ENCODE measurements at places on chromosomes 7 and 10. TPM values are rescaled to one million over a fixed set of nuclear protein-coding genes. Genes with fewer than 3 reads are reported as not detected.
A peak's percentile ranks its signal among the peaks of the same experiment; 100 is the strongest.

GRCh38 chr7:77843194-77843593, 44.6 kb downstream of the PHTF2 start:
- DNase-seq: no peak

WIPF3 gene
- 1.6 TPM for polyA plus RNA-seq

- no peak for DNase-seq
Measured at GRCh38 chr7:68977385-68978055, 620.8 kb upstream of the AUTS2 start.

- DNase-seq: no peak
Measured at GRCh38 chr10:132563485-132564248, 26.1 kb downstream of the INPP5A start.

DNA sequence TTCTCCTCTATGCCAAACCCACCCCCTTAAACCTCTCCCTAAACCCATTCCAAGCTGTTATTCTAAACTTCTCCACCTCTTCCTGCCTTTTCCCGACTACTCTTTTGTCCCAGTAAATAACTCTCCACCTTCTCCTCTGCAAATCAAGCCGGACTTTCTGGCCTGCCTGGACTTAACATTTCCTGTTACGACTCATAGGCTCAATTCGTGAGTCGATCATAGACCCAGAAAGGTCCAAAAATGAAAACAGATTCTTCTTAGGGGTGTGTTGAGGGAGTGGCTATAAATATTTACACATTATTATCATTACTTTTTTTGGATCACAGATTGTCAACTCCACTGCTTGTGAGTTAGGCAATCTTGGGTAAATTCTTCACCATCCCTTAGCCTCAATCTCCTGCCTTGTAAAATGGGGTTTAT, 59.0 kb upstream of the HABP2 start:
- DNase-seq: no peak

GRCh38 chr10:110600487-110601101, 33.1 kb downstream of the SMC3 start:
- DNase-seq: peak; percentile 64

GRCh38 chr7:143958781-143959180, 4.1 kb downstream of the OR2F1 start:
- peak; percentile 10 for DNase-seq

DGKB gene
- polyA plus RNA-seq: not detected

DNA sequence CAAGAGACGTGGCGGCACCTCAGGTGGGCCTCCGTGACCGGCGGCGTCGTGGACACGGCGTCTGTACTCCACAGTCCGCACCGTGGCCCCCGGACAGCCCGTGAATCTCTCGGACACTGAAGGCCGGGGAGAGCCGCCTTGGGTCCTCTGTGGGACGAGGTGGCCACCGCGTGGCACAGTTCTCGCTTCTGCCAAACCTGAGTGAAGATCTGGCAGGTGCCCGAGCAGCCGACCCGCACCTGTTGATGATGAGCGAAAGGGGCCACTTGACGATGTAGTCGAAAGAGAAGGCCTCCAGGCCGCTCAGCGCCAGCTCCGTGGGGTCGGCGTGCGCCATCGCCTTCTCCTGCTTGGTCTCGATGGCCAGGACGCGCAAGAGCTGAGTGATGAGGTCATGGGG, 8.5 kb upstream of the ADAM8 start:
- DNase-seq: no peak

- no peak for DNase-seq
Measured at GRCh38 chr7:158053183-158053915, 534.3 kb downstream of the PTPRN2 start.

GRCh38 chr7:151786936-151787335, 90.0 kb downstream of the PRKAG2 start:
- DNase-seq: no peak

COL26A1 gene
- polyA plus RNA-seq: not detected

PKD1L1 gene
- not detected for polyA plus RNA-seq

NPSR1 gene
- not detected for polyA plus RNA-seq

NUTM2E gene
- 0.09 TPM for polyA plus RNA-seq

OR2A7 gene
- polyA plus RNA-seq: 3.4 TPM

DNA sequence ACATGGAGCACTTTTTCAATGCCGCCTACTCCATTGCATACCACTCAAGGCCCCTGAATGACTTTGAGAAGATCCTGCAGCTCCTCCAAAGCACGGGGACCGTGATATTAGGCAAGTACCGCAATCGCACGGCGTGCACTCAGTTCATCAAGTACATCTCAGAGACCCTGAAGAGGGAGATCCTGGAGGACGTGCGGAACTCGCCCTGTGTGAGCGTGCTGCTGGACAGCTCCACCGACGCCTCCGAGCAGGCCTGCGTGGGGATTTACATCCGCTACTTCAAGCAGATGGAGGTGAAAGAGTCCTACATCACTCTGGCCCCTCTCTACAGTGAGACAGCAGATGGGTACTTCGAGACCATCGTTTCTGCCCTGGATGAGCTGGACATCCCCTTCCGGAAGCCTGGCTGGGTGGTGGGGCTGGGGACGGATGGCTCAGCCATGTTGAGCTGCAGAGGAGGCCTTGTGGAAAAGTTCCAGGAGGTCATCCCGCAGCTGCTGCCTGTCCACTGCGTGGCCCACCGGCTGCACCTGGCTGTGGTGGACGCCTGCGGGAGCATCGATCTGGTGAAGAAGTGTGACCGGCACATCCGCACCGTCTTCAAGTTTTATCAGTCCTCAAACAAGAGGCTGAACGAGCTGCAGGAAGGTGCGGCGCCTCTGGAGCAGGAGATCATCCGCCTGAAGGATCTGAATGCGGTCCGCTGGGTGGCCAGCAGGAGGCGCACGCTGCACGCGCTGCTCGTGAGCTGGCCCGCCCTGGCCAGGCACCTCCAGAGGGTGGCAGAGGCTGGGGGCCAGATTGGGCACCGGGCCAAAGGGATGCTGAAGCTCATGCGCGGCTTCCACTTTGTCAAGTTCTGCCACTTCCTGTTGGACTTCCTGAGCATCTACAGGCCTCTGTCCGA, 12.7 kb upstream of the ATP6V0E2 start:
- DNase-seq: no peak

DMBT1 gene
- 2,003 TPM for polyA plus RNA-seq

TRPV6 gene
- 0.22 TPM for polyA plus RNA-seq

DNA sequence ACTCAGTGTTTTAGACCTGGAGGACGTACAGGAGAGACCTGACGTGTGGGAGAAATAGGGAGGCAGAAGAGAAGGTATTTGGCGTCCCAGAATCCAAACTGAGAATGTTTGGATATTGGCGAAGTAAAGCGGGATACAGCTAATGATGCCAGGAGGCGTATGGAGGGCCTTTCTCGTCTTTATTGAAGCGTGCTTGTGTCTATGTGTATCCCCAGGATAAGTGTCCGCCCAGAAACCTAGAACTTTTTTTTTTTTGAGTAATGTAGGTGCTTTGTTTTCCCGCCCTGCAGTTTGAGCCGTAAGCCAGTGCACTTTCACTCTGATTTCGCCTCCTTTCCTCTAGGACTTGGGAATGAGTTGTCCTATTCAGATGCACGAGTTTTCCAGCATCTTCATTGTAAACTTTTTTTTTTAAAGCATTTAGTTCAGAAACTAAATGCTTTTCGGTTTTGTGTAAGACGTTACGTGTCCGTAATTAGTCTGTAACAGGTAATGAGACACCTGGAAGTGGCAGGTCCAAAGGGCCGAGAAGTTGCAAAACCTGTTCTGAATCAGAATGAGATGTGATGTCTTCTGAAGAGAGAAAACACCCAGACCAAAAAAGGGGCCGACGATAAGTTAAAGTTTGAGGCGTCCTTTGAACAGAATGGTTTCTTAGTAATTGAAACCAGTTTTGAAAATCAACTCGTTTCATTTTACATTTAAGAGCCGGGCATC, 746 bp downstream of the ARL5B start:
- peak; percentile 94 for DNase-seq

- no peak for DNase-seq
Measured at GRCh38 chr10:30432622-30433305, 1.2 kb upstream of the MAP3K8 start.

- peak; percentile 74 for DNase-seq
Measured at GRCh38 chr7:155377838-155378579, 79.9 kb upstream of the EN2 start.

DNA sequence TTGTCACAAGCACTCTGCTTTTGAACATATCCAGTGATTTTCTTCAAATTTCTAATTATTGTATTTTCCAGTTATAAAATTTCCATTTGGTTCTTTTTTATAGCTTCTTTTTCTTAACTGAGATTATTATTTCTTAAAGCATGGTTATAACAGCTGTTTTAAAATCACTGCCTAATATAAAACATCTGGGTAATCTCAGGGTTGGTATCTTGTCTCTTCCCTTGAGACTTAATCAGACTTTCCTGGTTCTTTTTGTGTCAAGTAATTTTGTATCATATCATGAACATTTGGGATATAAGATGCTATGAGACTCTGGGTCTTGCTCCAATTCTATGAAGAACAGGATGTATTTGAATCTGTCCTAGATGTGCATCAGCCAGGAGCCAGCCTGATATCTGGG, 93.6 kb downstream of the HIBADH start:
- no peak for DNase-seq

- DNase-seq: peak; percentile 47
Measured at GRCh38 chr10:124648738-124649137, 95.4 kb downstream of the FAM53B start.

AGR2 gene
- polyA plus RNA-seq: 722 TPM

DNA sequence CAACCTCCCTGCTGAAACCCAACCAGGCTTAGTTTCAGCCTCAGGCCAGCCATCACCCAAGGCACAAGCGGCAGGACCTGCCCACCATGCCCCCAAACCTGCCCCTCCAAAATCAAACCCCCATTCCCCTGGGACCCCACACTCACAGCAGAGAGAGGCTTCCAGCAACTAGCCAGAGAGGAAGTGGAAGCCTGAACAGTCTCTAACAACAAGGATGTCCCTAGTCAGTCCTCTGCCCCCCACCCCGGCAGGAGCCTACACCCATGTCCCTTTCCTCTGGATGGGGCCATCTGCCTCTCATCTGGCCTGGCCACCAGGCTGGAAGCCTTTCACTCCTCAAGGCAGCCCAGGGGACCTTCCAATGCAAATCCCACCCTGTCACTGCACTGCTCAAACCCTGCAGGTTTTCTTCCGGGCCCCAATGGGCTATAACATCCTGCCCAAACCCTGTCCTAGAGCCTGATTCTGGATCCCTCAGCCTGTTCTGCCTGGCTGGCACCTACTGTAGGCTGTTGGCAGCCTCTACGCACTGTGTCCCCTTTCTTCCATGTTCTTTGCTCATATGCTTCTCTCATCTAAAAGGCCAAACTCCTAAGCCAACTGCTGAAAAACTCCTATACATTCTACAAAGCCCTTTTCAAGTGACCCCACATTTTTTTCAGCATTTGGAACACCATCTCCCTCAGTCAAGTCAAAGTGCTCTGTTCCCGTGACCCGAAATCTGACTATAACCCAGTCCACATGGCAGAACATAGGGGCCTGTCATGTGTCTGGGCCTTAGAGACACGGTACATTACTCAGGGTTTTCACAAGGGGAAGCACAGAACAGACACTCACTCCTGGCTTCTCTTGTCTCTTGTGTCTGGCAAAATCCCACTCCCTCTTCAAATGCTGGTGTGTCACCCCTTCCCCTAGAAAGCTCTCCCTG, 253.3 kb downstream of the TNS3 start:
- no peak for DNase-seq

- DNase-seq: no peak
Measured at GRCh38 chr10:123864923-123865322, 26.7 kb downstream of the CPXM2 start.

SORBS1 gene
- 7.3 TPM for polyA plus RNA-seq

DNA sequence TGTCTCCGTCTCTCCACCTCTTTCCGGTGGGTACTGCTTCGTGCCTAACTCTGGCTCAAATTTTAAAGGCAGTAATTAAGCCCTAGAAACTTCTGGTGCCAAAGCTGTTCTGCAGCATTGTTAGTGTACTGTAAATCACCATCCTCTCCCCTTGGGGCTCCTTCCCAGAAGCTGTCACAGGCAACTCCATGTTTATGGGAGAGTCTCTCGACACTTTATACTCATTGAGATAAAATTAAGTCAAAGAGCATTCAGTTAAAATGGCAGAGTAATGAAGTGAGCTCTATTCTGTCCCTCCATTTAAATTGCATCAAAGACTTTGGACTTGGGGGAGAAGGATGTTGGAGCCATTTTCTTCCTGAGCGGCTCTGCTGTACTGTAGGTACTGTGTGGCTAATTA, 274.8 kb downstream of the SFMBT2 start:
- no peak for DNase-seq

DNA sequence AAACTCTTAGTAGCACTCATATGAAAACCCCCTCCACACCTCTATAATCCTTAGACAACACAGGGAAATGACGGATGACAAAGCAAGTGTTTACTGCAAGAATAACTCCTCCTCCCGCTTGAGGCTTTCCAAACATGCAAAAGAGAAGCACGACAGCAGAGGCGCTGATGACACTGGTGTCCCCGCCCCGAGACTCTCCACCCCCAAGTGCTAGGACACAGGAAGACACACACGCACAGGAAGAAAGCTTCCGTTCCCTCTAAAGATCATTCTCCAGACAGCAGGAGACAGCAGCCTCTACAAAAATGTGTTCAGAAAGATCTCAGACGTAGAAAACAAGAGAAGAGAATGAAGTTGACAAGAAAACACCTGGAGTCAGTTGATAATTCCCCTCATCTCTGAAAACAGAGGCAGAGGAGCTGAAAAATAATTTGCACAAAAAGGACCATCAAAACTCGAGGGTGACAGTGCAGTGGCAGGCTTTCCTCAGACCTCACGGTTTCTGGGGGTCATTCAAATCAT, 90.2 kb downstream of the DLG5 start:
- peak; percentile 59 for DNase-seq

DNA sequence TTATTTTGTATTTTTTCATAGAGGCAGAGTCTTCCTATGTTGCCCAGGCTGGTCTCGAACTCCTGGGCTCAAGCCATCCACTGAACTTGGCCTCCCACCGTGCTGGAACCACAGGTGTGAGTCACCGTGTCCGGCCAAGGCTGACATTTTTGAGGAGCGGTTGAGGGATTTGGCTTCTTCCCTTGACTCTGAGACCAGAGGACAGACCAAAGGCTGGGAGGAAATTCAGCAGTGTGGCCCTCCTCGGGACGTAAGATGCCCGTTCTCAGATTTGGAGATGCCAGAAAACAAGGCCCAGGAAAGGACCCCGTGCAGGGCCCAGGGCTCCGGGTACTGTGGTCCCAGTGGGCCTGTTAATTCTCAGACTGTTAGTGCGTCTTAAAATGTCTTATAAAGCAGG, 146.2 kb downstream of the WDR37 start:
- DNase-seq: no peak

GRCh38 chr10:119131512-119132240, 27.8 kb downstream of the DENND10 start:
- DNase-seq: peak; percentile 34

GRCh38 chr10:3681642-3682554, 103.1 kb downstream of the KLF6 start:
- DNase-seq: no peak

DNA sequence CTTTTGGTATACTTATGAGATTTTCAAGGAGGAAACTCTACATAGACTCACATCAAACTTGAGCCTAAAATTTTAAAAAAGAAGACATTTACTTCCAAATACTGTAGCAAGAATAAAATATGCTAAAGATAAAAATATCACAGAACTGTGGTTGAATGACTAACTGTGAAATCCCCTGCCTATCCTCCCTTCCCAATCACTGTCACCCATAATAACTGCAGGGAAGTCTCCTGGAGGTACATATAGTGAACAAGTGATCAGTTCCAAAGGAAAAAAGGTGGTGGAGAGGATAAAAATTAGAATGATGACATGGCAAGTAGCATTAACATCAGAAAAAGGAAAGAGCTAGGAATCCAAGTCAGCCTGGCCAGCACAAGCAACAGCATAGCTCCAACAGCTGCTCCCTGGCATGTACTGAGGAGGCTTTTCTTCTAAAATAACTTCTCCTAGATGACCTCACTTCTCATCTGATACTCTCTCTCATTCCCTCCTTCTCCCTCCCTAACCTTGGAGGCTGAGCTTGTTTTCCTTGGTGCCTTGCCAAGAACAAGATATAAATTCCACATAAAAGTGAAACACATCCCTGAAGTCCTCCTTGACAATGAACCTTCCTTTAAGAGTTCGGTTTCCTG, 124.0 kb downstream of the IQUB start:
- no peak for DNase-seq
